ENCODE measurements at places on chromosomes 5 and 9.

DNA sequence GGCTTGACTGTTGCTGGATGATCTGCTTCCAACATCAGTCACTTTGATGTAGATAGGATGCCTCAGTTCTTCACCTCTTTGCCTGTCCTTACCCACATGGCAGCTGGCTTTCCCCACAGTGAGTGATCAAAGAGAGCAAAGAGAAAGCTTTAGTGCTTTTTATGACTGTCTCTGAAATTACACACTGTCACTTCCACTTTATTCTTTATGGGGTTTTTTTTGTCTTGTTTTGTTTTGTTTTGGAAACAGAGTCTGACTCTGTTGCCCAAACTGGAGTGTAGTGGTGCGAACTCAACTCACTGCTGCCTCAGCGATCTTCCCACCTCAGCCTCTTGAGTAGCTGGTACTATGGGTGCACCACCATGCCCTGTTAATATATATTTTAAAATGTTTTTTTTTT, 32.4 kb upstream of the C5orf24 start:
- DNase-seq: no peak

DNA sequence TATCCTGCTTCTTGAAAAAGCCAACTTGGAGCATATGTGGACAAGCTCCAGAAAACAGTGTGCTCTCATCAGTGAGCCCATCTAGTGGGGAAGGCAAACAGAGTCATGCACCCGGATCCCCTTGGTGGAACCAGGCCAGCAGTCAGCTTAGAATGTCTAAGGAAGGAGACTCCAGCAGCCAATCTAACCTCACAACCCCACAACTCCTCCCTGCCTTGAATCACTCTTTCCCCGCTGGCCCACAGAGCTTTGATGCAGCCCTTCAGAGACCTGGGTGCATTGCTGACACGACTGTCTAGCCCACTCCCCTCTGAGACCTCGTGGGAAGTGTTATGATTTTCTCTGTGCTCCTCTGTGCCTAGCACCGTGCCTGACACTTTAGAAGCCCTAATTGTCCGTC, 623.7 kb downstream of the BNC2 start:
- DNase-seq: no peak

GRCh38 chr5:176144508-176144907, 93.7 kb upstream of the SIMC1 start:
- no peak for DNase-seq

DNA sequence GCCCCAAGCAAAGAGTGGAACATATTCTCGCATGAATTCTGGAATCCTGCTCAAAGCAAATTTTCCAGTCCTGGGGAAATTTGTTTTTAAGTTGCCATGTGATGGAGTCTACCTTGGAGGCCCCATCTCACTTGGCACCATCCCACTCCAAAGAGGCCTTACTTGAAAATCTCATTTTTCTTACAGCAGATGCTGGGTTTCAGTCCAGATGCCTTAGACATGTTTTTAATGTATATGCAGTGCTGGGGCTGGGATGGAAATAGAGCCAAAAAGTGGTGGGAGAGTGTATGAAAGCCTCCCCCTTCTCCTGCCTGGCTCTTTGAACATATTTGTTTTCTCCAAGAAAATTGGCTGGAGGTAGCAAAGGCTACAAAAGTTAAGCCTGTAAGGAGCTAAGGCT, 493.7 kb downstream of the ENC1 start:
- DNase-seq: no peak

DNA sequence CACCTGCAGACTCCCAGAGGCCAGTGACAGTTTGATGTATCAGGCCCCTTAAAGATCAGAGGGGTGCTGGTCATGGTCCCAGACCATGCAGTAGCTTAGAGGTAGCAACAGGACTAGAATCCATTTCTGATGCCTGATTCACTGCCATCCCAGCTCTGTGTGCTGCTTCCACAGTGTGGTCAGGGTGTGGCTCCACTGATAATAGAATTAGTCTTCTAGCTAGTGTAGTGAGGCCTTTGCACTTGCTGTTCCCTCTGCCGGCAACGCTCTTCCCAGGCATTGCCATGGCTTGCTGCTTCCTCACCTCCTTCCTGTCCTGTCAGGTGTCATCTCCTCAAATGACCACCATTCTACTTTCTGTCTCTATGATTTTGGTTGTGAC, 15.8 kb downstream of the PPARGC1B start:
- no peak for DNase-seq

GRCh38 chr9:26181836-26182235, 503.6 kb upstream of the TUSC1 start:
- DNase-seq: no peak

GRCh38 chr5:147576646-147577535, 67.0 kb upstream of the DPYSL3 start:
- no peak for DNase-seq

- no peak for DNase-seq
Observed at GRCh38 chr9:98099346-98099745, 19.7 kb downstream of the TRIM14 start.

- DNase-seq: no peak
Observed at GRCh38 chr5:177596775-177597238, 3.1 kb upstream of the B4GALT7 start.

DNA sequence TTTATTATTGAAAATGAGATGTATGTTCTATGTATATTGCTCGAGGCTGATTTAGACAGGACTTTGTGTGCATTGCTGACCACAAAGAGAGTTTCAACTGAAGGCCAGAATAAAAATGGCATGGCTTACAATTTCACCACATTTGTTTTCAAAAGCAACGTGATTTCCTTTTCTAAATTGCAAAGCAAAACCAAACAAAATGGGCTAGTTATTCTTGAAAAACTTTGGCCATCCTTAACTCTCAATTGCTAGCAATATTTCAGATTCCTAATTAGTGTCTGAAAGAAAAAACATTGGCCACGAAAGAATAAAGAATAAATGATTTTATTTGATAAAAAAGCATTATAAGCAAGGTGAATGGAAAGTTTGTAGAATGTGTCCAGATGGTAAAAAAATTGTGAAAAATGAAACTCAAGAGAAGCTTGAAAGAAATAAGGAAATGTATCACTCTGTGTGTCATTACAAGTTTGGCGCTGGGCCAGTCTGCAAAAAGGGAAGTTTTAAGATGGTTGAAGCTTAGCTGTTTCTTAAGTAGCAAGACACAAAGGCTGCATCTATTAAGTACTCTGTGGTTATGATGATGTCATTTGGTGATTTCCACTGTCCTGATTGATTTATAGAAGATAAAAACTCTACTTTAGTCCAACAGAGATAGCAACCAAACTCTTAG, 89.2 kb upstream of the PRLR start:
- DNase-seq: no peak

Measured in stimulated activated CD8-positive, alpha-beta memory T cell treated with anti-CD3 and anti-CD28 coated beads, Interleukin-12 subunit alpha, Interleukin-12 subunit beta, amount 100 ng/mL, for 4 hours (primary cell).